ENCODE measurements at places on chromosomes 13 and 19.

DNA sequence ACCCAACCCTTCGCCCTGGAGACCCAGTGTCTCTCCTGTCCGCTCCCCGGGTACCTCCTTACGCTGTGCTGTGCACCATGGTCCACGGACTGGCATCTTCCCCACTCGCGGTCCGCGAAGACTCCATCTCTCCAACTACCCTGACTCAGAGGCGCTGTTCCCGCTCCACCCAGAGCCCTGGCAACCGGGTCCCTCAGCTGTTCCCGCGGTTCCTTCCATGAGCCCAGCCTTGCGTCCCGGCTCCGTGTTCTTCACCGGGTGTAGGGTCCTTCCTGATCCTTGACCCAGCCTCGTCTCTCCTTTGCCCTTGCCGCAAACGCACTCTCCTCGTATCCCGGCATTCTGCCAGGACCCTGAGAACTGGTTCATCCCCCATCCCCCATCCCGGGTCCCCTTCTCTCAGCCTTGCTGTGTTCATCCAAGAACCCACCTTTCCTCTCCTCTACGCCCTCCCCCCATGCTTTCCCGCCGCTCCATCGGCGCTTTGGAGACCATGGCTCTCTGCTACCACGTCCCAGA is 664 bp downstream of the ICAM5 start:
- peaks cover 15% of the 10 kb centered on the region for H3K4me1 ChIP-seq
- H3K4me3 ChIP-seq, result peak overlapping the region; percentile 56
- no peak overlapping the region for H3K27ac ChIP-seq

DNA sequence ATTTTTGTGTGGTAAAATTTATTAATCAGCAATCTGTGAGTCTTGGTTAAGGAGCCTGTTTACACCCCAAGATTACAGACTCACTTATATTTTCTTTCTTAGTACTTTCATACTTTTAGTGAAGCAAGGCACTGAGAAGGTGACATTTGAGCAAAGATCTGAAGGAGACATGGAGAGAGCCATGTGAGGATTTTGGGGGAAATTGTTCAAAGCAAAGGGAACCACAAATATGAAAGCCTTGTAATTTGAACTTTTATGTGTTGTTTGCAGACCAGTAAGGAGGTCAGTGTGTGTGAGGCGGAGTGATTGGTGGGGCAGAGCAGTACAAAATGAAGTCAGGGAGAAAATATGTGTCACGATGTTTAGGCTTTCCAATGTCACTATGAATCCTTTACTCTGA is 140.7 kb upstream of the KLF12 start:
- H3K36me3 ChIP-seq, result no peaks in the 10 kb centered on the region
- H3K27me3 ChIP-seq, result no peaks in the 10 kb centered on the region
- H3K4me3 ChIP-seq, result no peak overlapping the region

DNA sequence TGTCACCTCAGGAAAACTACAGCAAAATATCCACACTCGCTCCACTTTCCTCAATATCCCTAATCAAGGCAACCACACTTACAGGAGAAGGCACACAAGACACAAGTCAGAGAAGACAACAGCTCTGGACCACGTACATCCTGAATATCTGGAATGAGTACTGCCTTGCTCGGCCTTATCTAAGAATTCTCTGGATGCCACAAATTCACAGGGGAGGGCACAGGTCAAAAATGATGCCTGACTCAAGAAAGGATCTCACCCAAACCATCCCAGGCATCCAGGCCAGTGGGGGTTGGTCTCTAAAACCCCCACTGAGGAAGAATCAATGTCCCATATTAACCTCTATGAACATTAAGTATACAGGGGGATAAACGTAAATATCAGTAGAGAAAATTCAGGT is 29.9 kb downstream of the ATP7B start:
- peak overlapping the region; percentile 42 for H3K27ac ChIP-seq
- H3K4me1 ChIP-seq, result peaks cover 11% of the 10 kb centered on the region
- no peaks in the 10 kb centered on the region for H3K27me3 ChIP-seq
- H3K4me3 ChIP-seq, result peak overlapping the region; percentile 41
- H3K36me3 ChIP-seq, result no peaks in the 10 kb centered on the region
- no peak for DNase-seq

GRCh38 chr13:19818223-19818842 is 35.6 kb upstream of the PSPC1 start:
- H3K27me3 ChIP-seq, result no peaks in the 10 kb centered on the region
- DNase-seq, result peak; percentile 69
- no peaks in the 10 kb centered on the region for H3K4me1 ChIP-seq
- H3K4me3 ChIP-seq, result no peak overlapping the region
- H3K27ac ChIP-seq, result no peak overlapping the region

DNA sequence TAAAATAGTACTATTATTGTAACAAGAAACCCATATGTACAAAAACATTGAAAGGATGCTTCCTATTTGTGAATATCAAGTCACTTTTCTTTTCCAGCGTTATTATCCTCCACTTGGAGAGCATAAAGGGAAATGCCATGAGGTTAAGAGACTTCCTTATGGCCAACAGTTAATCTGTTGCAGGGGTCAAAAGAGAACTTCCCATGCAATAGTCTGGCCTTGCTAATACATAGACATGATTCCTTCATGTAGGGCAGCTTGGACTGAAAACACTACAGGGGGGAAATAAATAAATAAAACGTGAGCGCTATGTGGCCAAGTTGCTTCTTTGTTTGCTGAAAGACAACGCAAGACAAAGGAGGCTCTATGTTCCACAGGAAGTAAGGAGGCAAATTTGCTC is 269.1 kb upstream of the EDNRB start:
- no peak overlapping the region for H3K4me3 ChIP-seq
- no peaks in the 10 kb centered on the region for H3K36me3 ChIP-seq
- H3K27me3 ChIP-seq, result no peaks in the 10 kb centered on the region
- peaks cover 5% of the 10 kb centered on the region for H3K4me1 ChIP-seq

- H3K36me3 ChIP-seq, result peaks cover 12% of the 10 kb centered on the region
- no peak overlapping the region for H3K4me3 ChIP-seq
- no peaks in the 10 kb centered on the region for H3K27me3 ChIP-seq
- DNase-seq, result peak; percentile 87
- peaks cover 38% of the 10 kb centered on the region for H3K4me1 ChIP-seq
These were observed 2.6 kb downstream of the ZSWIM4 start for GRCh38 chr19:13797870-13798269.

DNA sequence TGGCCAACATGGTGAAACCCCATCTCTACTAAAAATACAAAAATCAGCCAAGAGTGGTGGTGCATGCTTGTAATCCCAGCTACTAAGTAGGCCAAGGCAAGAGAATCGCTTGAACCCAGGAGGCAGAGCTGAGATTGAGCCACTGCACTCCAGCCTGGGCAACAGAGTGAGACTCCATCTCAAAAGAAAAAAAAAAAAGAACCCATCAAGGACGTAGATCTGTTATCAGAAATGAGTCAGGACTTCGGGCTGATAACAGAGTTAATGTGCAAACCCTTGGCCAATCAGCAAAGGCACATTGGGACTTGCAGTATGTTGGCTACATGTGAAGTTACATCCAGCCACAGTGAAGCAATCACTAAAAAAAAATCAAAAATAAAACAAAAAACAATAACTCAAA is 4.8 kb upstream of the LGALS7B start:
- H3K27ac ChIP-seq, result no peak overlapping the region
- no peak overlapping the region for H3K4me3 ChIP-seq

- H3K4me3 ChIP-seq, result no peak overlapping the region
- DNase-seq, result no peak
- peaks cover 22% of the 10 kb centered on the region for H3K27me3 ChIP-seq
- H3K27ac ChIP-seq, result no peak overlapping the region
These were observed 113.4 kb downstream of the UBL3 start for GRCh38 chr13:29737061-29737460.

- peak; percentile 75 for DNase-seq
- H3K27me3 ChIP-seq, result peaks cover 11% of the 10 kb centered on the region
- H3K4me1 ChIP-seq, result peaks cover 15% of the 10 kb centered on the region
These were observed 3.1 kb upstream of the SDHAF1 start for GRCh38 chr19:35991731-35992450.

GRCh38 chr13:46667687-46668281 is 114.8 kb downstream of the LRCH1 start:
- no peak for DNase-seq
- peaks cover 25% of the 10 kb centered on the region for H3K4me1 ChIP-seq
- H3K27ac ChIP-seq, result peak overlapping the region; percentile 71
- no peaks in the 10 kb centered on the region for H3K36me3 ChIP-seq
- peak overlapping the region; percentile 67 for H3K4me3 ChIP-seq

- peaks cover 5% of the 10 kb centered on the region for H3K36me3 ChIP-seq
- H3K4me1 ChIP-seq, result peaks cover under 1% of the 10 kb centered on the region
- no peaks in the 10 kb centered on the region for H3K27me3 ChIP-seq
- H3K4me3 ChIP-seq, result no peak overlapping the region
- no peak for DNase-seq
- no peak overlapping the region for H3K27ac ChIP-seq
These were observed 127.8 kb downstream of the MRPL57 start for GRCh38 chr13:21304256-21304655.

- DNase-seq, result no peak
- H3K4me3 ChIP-seq, result no peak overlapping the region
- H3K4me1 ChIP-seq, result peaks cover 6% of the 10 kb centered on the region
- no peaks in the 10 kb centered on the region for H3K27me3 ChIP-seq
These were observed 4.8 kb upstream of the ZNF653 start for GRCh38 chr19:11510444-11510843.

DNA sequence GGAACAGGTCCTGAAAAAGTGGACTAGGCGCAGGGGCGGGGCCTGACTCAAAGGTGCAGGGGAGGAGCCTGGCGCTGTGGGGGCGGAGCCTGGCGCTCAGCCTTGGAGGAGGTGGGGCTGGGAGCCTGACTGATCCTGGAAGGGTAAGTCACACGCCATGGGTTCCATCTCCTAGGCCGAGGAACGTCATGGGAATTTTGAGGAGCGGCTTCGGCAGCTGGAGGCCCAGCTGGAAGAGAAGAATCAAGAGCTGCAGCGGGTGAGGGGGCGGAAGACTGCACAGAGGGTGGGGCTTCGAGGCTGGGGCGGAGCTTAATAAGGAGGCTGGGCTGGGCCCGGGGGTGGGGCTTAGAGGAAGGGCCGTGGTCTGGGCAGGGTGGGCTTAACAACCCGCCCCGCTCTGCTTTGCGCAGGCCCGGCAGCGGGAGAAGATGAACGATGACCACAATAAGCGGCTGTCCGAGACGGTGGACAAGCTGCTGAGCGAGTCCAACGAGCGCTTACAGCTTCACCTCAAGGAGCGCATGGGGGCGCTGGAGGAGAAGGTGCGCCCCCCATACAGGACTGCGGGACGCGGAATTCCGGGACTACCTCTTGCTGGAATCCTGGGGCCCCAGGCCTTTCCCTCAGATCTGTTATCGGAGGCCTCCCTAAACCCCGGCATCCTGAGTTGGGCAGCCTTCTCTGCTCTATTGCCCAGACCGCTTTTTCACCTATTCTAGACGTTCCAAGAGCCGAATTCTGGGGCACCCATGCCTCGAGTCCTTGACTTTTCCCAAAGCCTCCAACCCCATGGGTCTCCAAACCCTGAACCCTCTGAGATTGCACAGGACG is 14.5 kb downstream of the PPFIA3 start:
- no peaks in the 10 kb centered on the region for H3K4me1 ChIP-seq
- H3K36me3 ChIP-seq, result no peaks in the 10 kb centered on the region
- peak; percentile 92 for DNase-seq
- H3K27me3 ChIP-seq, result no peaks in the 10 kb centered on the region
- no peak overlapping the region for H3K27ac ChIP-seq
- H3K4me3 ChIP-seq, result peak overlapping the region; percentile 10

DNA sequence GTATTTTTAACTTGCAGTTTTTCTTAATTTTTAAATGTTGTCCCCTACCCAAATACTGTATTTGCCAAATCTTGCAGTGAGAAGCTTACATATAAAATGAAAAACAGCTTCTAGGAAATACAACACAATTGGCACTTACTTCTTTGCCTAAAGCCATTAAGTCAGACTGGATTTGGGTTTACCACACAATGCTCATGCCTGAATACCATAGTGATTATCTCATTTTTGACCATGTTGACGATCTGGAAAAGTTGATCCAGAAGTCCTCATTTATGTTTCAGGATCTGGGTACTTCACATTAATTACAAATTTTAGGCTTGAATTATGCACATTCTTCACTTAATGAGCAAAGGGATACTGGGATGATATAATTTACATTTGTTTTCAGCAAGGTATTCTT is 2.4 kb downstream of the RNF6 start:
- peak overlapping the region; percentile 14 for H3K27ac ChIP-seq
- no peak for DNase-seq
- no peak overlapping the region for H3K4me3 ChIP-seq
- peaks cover 45% of the 10 kb centered on the region for H3K36me3 ChIP-seq

DNA sequence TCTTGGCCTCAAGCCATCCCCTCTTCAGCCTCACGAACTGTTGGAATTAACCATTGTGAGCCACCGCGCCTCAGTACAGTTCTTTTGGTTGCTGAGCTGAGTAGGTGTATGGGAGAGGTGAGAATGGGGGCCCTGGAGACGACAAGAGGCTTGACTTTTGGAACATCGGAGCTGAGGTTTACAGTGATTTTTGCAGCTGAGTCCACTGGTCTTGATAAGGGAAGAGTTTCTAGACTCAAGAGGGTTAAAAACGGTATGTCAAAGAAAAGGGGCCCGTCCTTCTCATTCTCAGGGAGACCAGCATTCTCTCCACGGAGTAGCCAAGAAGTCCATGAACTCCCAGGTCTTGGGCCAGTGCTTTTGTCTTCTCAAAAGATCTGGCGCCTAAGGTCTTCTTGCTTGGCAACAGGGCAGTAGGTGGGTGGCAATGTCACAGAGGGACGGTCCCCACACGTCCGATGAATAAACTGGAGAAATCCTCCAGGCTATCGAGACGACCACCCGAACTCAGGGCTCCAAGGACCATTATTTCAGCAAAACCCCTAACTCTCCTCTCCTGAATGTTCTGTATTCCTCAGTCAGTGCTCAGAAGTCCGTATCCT is 6.4 kb upstream of the QTRT1 start:
- peaks cover 30% of the 10 kb centered on the region for H3K36me3 ChIP-seq
- peaks cover 3% of the 10 kb centered on the region for H3K4me1 ChIP-seq
- peak overlapping the region; percentile 48 for H3K4me3 ChIP-seq
- peak; percentile 47 for DNase-seq
- H3K27me3 ChIP-seq, result no peaks in the 10 kb centered on the region

GRCh38 chr19:54448040-54448773 is 792 bp upstream of the LENG8 start:
- peaks cover 23% of the 10 kb centered on the region for H3K36me3 ChIP-seq
- H3K4me3 ChIP-seq, result peak overlapping the region; percentile 95
- H3K27ac ChIP-seq, result peak overlapping the region; percentile 99
- H3K27me3 ChIP-seq, result no peaks in the 10 kb centered on the region
